Sciatic nerve (tissue), 2 donors: ENCODE measurements at places on chromosomes 4 and X. TPM values are rescaled to one million over a fixed set of nuclear protein-coding genes. Genes with fewer than 3 reads are reported as not detected.
A peak's percentile ranks its signal among the peaks of the same experiment; 100 is the strongest.

DNA sequence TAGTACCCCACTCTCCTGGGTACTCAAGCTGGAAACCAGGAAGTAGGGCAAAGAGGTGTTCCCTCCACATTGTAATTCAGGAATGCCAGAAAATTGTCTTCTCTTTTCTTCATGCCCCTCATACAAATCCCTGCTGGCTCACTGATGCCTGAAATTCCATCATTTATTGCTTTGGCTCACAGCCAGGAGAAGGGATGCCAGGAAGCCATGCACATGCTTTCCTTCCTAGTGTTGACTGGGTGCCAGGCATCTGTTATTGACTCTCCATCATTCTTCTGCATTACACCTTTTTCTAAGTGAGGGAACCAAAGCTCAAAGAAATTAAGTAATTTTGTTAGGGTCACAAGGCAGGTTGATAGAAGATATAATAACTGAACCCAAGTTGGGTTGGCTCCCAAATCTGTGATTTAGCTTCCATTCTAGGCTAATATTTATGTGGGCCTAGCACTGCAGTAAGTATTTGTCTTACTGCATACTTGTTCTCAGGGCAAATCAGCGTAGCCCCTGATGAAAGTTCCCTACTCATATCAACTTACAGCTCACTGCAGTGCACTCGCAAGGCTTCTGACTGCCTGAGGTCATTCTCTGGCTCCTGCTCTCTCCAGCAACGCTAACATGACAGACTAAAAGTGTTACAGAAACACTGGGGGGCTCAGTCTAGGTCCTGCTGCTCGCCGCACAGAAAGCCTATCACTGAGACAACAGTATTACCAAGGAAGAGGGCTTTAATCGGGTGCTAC is 89.0 kb downstream of the TRAPPC11 start:
- no peak for DNase-seq

DNA sequence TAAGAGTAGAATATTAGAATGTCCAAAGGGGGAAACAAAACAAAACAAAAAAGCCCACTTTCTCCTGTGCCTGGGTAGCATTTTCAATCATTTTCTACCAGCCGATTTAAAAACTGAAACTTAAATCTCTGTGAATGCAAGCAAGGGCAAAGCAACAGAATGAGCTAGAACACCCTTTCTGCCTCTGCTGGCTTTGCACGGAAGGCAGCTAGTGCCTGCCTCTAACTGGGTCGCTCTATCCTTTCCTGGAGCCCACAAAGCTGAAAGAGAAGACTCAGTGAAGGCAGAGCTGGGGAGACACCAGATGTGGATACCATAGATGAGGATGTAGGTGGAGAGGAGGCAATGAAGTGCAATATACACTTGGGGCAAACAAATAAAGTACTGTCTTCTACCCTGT is 248.9 kb upstream of the TTC29 start:
- DNase-seq, result no peak

DNA sequence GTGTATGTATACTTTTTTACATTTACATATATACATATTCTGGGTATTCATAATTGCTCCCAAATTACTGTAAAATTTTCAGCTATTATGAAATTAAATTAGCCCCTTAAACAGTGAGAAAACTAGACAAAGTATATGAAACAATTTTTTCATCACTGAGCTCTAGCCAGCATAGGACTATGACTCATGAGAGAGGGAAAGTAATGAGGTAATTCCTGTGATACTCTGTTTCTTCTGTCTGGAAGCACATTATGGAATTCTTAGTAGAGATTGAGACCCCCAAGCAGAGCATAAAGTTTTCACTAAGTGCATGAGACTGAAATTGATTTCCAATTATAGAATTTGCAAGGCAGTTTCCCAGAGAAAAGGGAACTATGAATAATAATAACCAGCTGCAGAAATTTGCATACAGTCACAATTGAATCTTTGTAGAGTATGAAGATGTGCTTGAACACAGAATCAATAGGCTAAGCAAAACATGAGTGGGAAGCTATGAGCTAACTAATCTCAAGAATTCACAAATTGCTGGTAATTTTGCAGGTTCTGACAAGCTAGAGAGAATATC is 779.3 kb downstream of the ARAP2 start:
- no peak for DNase-seq

- DNase-seq, result no peak
Measured at GRCh38 chr4:169582203-169582602, 30.2 kb downstream of the NEK1 start.

Gene TMEM165
- total RNA-seq, result 131 TPM

DNA sequence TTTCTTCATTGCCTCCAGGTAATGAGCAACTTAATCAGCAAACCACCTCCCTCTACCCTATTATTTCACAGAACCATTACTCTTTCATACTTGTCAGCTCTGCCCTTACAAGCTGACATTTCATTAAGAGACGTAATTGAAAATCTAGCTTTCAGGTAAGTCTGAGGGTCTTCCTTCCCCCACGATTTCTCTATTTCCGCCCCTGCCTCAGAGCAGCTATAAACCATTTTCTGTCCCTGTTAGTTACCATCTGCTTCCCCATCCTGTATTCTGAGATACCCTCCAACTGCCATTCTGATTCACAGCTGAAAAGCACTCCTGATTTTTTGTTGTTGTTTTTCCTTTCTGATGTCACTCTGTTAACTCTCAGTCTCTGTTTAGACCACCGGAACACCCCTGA is 37.1 kb downstream of the SH3RF1 start:
- DNase-seq, result no peak

Gene HPGD
- 2.9 TPM for total RNA-seq

DNA sequence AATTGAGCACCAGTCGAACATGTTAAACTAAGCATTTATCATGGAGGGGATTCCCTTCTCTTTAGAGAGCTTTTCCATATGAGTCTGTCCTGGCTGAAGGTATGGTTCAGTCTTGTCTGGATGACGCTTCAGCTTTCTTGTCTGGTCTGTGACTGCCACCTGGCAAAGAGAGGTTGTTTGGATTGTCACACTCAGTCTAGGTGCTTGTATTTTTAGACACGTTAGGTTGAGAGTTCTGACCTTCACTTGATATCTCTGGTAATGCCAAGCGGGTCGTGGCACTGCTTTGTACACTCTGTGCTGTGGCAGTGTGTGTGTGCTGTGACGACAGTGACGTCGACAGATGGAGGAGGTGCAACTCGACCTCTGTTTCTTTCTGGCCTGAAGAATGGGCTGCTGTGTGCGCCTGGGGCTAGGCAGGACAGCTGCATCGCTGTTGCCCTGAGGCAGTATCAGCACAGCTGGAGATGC is 12.6 kb downstream of the NOCT start:
- DNase-seq, result no peak

GRCh38 chrX:106894392-106894909 is 8.7 kb downstream of the RIPPLY1 start:
- DNase-seq, result peak; percentile 76

- no peak for DNase-seq
Measured at GRCh38 chr4:169566021-169566818, 46.2 kb downstream of the NEK1 start.

DNA sequence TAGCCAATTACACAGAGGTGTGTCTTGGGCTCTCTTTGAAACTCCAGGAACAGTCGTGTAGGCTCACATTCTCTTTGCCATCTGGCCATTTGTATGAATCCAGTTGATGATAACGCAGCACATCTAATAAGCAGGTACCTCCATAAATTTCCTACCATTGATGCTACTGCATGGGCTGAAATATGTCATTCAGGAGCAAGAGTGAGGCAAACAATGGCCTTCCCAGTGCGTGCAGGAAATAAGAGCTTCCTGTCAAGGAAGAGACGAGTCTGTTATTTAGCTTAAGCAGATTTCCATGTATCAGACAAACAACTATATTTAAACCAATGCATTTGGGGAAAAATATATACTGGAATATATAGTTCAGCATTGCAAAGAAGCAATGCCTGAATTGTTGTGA is 102.1 kb upstream of the MXRA5 start:
- no peak for DNase-seq

GRCh38 chr4:109007976-109008375 is 245.1 kb upstream of the ETNPPL start:
- no peak for DNase-seq

Gene CXCL13
- not detected for total RNA-seq

DNA sequence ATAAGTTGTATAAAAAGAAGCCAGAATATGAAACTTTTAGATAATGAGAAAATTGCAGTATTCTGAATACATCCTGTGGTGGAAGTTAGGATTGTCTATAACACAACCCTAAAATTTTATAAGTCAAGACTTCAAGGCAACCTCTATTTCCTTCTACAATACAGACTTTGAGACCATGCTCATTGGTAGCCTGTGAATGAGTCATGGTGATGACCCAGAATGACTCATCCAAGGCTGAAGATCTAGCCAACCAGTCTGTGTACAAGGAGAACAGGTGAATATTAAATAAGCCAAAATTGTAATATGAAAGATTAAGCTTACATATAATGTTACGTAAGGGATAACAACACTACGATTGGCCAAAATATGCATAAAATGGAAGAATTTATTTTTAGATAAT is 475.9 kb upstream of the GALNT7 start:
- no peak for DNase-seq

- no peak for DNase-seq
Measured at GRCh38 chrX:100895365-100896075, 21.4 kb upstream of the NOX1 start.

- DNase-seq, result no peak
Measured at GRCh38 chr4:36172656-36173055, 71.7 kb downstream of the ARAP2 start.

DNA sequence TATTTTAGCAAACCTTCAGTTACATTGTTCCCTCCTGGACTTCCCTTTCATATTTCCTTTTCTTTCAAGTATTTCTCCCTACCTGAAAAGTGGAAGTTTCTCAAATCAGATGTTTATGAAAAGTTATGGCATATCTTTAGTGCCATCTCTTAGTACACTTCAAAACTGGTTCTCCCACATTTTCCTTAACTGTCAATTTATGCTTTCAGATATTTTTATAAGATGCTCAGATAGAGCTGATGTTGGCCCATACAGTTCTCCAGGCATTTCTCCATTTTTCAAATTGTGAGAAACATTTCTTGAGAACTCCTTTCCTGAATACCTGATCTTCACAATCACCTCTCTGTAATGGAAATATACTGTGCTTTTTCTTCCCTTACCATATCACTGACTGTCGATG is 32.5 kb upstream of the AP1AR start:
- no peak for DNase-seq

DNA sequence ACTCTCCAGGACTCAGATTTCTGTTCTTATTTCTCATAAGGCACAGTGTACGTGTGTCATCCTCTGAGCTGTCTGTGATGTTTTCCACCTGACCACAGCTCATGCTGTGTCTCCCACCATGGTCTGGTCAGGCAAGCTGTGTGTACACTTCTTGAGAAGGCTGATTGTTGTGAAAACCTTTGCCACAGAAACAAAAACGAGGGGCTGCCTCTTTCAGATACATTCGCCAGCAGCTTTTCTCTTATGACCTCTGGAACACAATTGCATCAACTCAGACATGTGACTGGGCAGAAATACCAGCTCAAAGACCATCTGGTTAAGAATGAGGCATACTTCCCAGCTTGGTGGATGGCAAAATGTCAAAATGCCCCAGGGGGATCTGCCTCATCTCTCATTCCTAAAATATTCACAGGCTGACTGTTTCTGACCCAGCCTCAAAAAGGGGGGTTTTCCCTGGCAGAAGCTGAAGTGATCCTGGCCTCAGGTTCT is 46.1 kb downstream of the PGRMC2 start:
- no peak for DNase-seq

DNA sequence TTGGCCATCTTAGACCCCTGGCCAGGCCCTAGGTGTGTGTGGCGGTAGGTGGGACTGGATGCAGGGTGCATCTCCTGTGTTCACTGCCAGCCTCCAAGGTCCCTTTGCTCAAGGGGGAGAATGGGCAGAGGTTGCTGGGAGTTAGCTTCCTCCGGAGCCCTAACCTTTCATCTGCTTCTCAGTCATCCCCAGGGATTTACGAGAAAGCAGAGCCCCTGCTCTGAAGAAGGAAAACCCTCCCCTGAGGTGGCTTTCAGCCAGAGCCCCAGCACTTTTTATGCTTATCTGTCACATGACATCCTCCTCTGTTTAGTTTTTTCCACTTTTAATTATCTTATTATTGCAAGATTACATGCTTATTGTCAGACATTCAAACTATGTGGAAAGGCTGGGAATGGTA is 44.9 kb upstream of the DDX3X start:
- DNase-seq, result no peak

DNA sequence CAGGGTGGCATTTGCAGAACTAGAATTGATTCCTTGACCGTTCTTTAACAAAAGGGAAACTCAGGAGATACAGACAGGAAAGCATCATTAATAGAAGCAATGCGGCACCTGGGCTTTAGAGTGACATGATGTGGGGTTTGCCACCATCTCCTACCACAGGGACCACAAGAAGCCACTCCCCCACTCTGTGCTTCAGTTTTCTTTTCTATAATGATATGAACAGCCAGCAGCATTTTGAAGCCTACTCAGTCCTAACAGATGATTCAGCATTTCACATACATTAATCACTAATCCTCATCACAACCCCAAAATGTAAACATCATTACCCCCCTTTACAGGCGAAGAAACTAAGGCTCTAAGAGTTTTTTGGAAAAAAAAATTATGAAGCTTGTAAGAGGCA is 22.9 kb downstream of the CCDC149 start:
- no peak for DNase-seq

DNA sequence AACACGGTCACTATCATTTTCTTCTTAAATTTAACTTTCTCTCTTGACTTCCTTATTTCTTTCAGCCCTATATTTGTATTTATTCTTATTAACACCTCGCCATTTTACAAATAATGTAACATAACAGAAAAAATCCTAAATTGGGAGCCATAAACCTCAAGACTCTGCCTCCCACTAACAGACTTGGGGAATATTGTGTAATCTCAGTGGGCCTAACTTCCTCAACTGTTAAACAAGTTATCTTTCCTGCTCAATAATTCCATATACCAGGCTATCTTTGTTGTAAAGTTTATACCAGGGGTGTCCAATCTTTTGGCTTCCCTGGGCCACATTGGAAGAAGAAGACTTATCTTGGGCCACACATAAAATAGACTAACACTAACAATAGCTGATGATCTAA is 26.2 kb downstream of the PRSS12 start:
- no peak for DNase-seq

DNA sequence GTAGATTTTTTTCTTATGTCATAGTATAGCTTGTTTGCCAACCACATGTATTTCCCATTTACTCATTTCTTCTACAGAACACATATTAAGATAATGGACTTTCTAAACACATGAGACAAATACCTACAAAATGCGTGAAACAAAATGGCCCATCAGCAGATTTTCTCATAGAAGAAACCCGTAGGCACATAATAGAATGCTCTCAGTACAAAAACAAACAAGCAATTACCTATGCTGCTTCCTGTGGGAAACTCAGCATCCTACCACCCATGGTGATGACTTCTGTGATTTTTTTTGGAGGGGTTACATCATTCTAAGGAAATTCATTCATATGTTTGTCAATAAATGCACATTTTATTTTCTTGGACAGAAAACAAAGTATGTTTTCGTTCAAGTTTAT is 343.6 kb downstream of the SPRY1 start:
- DNase-seq, result no peak

DNA sequence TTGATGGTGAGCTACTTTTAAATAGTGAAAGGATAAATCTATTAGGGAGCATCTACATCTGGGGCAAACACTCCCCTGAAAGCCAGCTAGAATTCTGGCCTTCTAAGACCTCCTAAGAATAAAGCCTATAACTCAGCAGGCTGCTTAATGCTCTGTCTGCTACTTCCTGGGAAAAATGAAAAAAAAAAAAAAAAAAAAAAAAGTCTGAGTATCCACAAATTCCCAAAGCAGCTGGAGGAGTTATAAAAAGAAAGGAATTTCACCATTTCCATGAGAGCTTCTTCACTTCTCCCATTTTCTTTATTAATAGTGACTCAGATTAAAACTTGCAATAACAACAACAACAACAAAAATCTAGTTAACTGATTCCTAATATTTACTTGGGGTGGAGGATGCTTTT is 511.2 kb downstream of the INPP4B start:
- no peak for DNase-seq
